SK-N-SH treated with all-trans-retinoic acid at 6 μM for 48 hours (cell line): ENCODE measurements at places on chromosomes 4 and X.

DNA sequence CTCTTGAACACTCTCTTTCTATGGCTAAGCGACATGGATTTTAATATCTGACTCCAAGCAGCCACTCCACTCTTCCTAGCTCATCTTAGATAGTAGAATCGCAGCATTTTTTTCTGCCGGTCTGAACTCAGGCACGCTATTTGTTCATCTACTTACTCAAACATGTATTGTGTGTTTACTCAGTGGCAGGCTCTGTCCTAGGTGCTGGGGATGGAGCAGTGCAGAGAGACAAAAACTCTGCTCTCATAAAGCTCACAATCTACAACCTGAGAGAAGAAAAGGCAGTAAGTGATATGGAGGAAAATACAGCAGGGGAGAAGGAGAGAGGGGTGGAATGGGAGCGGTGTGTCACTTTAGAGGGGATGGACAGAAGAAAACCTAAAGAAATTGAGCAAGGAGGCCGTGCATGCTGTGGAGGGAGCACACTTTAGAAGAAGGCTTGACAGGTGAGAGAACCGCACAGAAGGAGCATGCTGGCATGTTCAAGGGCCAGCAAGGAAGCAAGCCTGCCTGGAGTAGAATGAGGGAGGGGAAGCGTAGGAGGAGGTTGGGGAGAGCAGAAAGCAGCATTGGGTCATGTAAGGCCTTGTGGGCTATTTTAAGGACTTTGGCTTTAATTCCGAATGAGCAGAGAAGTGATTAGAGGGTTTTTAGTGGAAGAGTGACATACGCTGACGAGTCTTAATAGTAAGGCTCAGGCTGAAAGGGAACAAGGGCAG is 132.0 kb downstream of the ANK2 start:
- ATAC-seq: no peak

- no peak for ATAC-seq
These were observed 61.8 kb downstream of the FHDC1 start for GRCh38 chr4:152997771-152998487.

GRCh38 chr4:89434364-89434988 is 126.9 kb upstream of the GPRIN3 start:
- peak; percentile 91 for ATAC-seq

- no peak for ATAC-seq
These were observed 326.9 kb downstream of the PDHA2 start for GRCh38 chr4:96166806-96167205.

DNA sequence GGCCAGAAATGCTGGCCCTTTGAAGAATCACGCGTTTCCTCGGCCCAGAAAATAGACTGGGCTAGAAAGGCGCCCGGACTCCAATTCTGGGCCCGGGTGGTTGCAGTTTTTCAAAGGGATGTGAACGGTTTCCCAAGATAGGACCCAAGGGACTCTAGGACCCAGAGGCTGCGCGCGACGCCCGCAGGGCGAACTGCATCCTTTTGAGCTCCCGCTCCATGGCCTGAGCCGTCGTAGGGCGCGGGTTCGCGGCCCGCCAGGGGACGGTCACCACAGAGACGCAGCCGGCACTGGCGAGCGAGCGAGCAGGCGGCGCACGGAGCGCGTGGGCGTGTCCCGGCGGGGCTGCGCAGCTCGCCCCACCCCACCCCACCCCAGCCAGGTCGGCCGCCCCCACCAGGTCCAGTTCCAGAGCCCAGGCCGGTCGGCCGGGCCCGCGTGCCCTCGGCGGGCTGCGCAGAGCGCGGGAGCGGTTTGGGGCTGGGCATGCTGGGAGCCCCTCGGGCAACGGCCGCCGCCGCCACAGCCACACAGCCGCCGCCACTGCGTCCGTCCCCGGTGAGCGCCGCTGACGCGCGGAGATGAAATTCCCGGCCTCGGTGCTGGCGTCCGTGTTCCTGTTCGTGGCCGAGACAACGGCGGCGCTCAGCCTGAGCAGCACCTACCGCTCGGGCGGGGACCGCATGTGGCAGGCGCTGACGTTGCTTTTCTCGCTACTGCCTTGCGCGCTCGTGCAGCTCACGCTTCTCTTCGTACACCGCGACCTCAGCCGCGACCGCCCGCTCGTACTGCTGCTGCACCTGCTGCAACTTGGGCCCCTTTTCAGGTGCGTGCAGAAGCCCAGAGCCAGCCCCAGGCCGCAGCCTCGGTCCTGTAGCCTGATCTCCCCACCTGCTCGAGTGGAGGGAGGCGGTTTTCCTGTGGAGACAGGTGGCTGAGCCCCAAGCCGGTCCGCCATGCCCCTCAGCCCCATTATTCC is at the start of gene XK:
XK (plus strand) TSS at position 411 of the 979 bp plus-strand sequence; CDS start at position 582, 171 bp downstream.
- peak; percentile 67 for ATAC-seq

- peak; percentile 57 for ATAC-seq
These were observed 112.5 kb upstream of the ATP6AP2 start for GRCh38 chrX:40468033-40468846.

DNA sequence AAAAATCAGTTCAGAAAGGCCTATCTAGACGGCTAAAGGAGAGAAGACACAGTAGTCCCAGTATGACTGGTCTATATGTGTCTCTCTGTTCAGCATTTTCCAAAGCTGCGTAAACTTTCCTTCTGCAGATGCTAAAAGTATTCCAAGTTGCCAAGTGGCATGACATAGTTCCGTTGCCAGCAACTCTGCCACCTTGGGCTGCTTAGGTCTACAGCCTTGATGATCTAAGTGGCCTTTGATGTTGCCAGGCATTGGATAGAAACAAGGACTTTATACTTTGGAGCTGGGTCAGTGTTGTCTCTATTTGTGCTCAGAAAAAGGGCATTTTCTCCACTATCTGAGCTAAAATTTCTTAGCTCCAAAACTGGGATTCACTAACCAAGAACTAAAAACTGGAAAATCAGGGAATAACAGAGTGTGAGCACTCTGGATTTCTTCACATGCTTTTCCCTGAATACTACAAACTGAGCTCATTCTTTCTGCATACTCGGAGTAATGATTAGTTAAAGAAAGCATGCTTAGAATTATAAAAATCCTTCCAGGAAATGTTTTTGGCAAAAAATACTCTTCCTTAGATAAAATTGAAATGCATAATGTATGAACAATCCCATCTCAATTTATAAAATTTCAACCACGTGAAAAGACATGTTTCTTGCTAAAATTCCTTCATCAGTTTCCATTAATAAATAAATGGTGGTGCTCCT is 191.4 kb downstream of the ADAMTS3 start:
- peak; percentile 60 for ATAC-seq

DNA sequence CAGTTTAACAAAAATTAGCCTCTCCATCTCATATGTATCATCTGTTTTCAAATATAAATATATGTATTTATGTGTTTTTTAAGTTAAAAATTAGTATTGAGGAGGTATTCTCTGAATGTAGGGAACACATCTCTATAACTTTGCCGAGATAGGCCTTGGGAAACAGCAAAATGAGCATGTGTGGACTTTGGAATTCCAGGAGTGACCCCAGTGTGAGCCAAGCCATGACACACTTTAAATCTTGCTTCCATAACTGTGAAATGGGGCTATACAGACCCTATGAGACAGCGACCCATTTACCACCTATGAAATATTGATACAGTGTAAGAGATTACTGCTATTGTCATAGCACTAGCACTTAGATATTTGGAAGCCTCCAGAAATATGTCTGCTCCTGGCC is 58.8 kb downstream of the FRMPD4 start:
- no peak for ATAC-seq

DNA sequence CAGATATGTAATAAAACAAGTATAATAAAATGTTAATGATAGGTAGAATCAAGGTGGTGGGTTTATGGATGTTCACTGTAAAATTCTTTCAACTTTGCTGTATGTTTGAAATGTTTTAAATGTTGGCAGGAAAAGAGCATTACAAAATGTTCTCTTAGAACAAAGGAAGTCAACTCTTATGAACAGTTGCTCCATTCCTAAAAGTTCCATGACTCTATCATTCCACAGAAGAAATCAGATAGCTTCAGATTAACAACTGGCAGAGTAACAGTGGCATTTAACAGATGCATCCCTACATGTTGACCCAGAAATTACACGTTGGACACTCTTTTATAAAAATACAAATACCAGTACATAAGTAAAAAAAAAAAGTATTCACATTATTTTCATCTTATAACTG is 2023.7 kb downstream of the ARAP2 start:
- ATAC-seq: no peak

GRCh38 chr4:55921093-55921492 is 27.7 kb upstream of the CEP135 start:
- ATAC-seq: no peak; the same call in 2 of the 3 replicates

GRCh38 chr4:70183168-70183939 is 12.2 kb upstream of the ODAM start:
- peak; percentile 90 for ATAC-seq

- no peak for ATAC-seq
These were observed 52.8 kb upstream of the CLNK start for GRCh38 chr4:10737337-10737736.

DNA sequence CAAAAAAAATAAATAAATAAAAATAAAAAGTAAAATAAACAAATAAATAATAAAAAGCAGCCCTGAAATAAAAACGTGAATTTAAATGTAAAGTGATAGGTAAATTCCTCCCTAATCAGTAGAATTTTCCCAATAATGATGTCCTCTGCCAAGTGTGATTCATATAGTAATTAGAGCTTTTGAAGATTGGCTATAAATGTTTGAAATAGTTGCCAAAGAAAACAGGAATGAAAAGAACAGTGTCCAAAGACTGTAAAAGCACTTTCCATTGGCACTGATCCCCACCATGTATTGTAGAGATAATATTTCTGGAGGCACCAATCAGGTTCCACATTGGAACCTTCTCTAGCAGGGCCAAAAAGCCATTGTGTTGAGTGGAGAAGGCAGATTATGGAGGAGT is 25.9 kb upstream of the SMARCAD1 start:
- no peak for ATAC-seq

DNA sequence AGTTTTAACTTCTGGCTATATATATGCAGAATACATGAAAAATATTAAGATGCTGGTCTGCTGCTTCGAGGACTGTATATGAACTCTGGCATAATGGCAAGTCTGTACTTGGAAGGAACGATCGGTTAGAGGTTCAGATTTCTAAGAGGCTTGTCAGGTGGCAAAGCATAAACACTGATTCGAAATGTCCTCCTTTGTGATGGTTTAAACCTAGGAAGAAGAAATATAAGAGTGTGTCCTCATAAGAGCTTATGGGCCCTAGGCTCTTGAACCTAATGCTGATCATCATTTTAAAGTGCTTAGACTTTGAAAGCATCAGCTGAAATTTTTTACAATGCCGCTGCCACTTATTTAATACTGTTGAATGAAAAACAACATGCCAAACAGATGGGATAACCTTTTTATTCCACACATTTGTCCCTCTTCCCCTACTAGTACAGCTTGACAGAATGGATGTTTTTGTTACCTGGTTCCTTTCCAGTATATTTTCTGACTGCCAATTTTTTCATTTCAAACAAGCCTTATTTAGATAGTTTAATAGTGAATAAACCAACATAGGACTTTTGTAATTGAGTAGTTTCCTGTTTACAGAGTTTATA is 8.8 kb downstream of the SPRY1 start:
- ATAC-seq: no peak

GRCh38 chrX:53716328-53717088 is 30.0 kb upstream of the HUWE1 start:
- ATAC-seq: no peak

GRCh38 chr4:87521757-87522374 is 7.3 kb downstream of the SPARCL1 start:
- ATAC-seq: peak; percentile 80
